ENCODE measurements at places on chromosomes 7 and 10. TPM values are rescaled to one million over a fixed set of nuclear protein-coding genes. Genes with fewer than 3 reads are reported as not detected.

DNA sequence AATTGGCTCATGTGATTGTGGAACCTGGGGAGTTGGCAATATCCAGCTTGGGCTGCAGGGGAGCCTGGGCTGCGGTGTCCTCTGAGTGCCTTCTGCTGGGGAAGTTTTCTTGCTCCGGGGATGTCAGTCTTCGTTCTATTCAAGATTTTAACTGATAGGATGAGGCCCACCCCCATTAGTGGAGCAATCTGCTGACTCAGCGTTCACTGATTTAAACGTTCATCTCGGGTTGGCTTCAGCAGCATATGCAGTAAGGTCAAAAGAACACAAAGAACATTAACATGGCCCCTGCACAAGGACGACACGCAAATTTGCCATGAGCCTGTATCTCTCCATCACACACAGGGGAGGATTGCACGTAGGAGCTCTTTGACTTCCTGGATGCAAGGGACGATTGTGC, 360.6 kb upstream of the ADARB2 start:
- H3K27ac ChIP-seq = no peak overlapping the region
- H3K4me1 ChIP-seq = no peaks in the 10 kb centered on the region
- H3K27me3 ChIP-seq = no peaks in the 10 kb centered on the region
- no peak for DNase-seq
- H3K36me3 ChIP-seq = peaks cover 3% of the 10 kb centered on the region

DNA sequence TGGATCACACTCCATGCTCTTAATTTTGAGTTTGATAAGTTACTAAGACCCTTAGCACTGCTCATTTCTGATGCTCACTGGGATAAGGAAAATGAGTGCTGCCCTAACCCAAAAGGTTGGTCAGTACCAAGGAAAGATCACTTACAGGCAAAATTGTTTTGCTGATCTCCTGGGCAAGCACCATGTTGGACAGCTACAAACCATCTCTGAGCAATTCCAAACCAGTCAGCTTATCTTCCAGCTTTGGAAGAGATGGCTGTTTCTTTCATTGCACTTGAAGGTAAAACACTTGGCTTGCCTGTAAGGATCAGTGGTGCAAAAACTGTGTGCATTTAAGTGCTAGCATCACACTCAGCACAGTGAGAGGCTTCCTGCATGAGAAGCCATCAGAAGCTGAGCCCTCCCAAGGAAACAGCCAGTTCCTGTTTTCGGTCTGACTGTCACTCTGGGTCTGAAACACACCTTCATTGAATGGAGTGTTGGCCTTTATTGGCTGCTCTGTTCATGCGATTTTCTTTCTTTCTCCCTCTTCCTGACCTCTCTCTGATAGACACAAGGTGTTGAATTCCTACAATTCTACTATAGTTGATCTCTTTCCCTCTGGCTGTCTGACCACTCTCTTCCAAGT, 126.4 kb upstream of the GHITM start:
- DNase-seq = no peak
- no peak overlapping the region for H3K27ac ChIP-seq
- H3K4me3 ChIP-seq = no peak overlapping the region
- no peaks in the 10 kb centered on the region for H3K27me3 ChIP-seq

DNA sequence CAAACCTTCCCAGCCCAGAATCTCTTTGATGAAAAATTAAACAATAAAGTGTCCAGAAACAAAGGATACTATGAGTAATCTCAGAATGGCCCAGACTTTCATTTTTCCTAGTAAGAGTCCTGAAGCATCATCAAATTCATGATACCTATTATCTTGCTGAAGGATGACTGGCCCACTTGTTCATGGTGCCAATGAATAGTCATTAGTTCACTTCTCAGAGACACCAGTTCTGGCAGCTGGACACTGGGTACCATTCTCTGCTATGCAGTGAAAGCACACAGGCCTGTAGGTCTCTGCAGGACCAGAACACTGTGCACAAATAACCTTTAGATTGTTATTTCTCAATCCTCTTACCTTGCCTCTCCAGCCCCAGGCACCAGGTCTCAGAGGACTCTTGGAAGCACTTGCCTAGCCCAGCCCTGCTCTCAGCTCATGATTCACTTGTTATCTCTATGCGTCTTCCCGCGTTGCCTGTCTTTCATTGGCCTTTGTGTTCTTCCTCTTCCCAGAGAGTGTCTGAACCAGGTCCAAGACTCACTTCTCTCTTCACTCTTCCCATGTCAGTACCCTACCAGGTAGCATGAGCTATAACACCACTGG, 98.1 kb upstream of the AGBL3 start:
- no peaks in the 10 kb centered on the region for H3K27me3 ChIP-seq
- peaks cover 10% of the 10 kb centered on the region for H3K4me1 ChIP-seq
- H3K36me3 ChIP-seq = no peaks in the 10 kb centered on the region
- no peak overlapping the region for H3K4me3 ChIP-seq
- H3K27ac ChIP-seq = no peak overlapping the region
- DNase-seq = no peak

- DNase-seq = no peak
- H3K4me3 ChIP-seq = no peak overlapping the region
- no peaks in the 10 kb centered on the region for H3K36me3 ChIP-seq
- H3K27me3 ChIP-seq = no peaks in the 10 kb centered on the region
- no peaks in the 10 kb centered on the region for H3K4me1 ChIP-seq
Observed at GRCh38 chr10:112246-112645, 23.0 kb upstream of the ZMYND11 start.

GRCh38 chr7:99105756-99106155, 38.2 kb downstream of the SMURF1 start:
- H3K27ac ChIP-seq = no peak overlapping the region
- peaks cover 3% of the 10 kb centered on the region for H3K4me1 ChIP-seq
- H3K27me3 ChIP-seq = no peaks in the 10 kb centered on the region
- no peak overlapping the region for H3K4me3 ChIP-seq

DNA sequence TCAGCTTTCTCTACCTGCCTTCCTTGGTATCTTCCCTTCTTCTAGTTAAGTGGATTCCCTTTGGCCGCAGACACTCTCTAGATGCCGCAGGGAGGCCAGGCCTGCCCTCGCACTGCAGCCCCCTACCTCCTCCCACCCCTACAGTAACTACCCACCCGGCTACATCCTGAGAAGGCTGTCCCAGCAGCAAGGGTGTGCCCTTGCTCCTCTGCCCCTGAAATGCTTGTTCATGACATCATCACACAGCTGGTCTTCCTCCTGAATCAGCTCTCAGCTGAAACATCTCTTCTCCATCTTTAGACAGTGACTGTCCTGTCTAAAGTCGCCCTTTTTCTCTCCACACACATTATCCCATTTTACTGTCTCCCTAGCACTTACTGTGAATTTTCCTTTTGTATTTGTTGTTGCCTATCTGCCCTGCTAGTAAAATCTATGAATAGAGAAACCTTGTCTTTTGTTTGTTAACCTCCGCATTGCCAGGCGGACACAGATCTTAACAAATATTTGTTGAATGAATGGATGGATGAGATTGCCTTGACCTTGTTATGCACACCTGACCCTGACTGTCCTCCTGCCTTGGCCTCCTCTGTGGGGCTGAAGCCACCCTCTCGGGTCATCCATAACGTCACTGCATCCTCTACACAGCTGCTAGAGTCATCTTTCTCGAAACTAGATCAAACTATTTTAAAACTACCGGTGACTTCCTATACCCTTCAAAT, 108.9 kb upstream of the GATA3 start:
- no peaks in the 10 kb centered on the region for H3K36me3 ChIP-seq
- peaks cover 3% of the 10 kb centered on the region for H3K4me1 ChIP-seq
- H3K27ac ChIP-seq = no peak overlapping the region
- no peaks in the 10 kb centered on the region for H3K27me3 ChIP-seq

DNA sequence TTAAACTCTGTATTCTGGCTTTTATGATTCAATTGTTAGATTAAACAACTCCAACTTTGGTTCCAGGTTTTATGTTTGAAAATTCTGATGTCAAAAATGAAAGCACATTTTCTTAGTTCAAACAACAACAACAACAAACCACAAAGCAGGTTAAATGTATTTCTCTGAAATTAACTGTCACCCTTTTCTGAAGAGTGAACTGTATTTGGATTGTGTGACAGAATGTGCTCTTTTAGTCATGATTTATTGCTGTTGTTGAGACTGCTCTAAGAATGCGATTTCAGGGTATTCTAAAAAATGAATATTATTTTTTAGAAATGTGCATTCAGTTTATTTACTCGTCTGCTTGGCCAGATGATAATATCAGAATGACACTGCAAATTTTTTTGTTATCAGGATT, 144.1 kb downstream of the GNAI1 start:
- no peaks in the 10 kb centered on the region for H3K36me3 ChIP-seq
- no peaks in the 10 kb centered on the region for H3K27me3 ChIP-seq
- H3K4me1 ChIP-seq = no peaks in the 10 kb centered on the region
- DNase-seq = no peak

DNA sequence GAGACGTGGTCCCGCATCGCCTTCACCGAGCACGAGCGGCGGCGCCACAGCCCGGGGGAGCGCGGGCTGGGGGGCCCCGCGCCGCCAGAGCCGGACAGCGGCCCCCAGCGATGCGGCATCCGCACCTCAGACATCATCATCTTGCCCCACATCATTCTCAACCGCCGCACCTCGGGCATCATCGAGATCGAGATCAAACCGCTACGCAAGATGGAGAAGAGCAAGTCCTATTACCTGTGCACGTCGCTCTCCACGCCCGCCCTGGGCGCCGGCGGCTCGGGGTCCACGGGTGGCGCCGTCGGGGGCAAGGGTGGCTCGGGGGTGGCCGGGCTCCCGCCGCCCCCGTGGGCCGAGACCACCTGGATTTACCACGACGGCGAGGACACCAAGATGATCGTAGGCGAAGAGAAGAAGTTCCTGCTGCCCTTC, 737 bp downstream of the CNNM2 start:
- H3K27me3 ChIP-seq = peaks cover 6% of the 10 kb centered on the region
- no peaks in the 10 kb centered on the region for H3K4me1 ChIP-seq
- 0 out of 3 replicates have a peak, but pooled peaks cover 4% of the 10 kb centered on the region for H3K36me3 ChIP-seq
- DNase-seq = no peak
- no peak overlapping the region for H3K27ac ChIP-seq

GRCh38 chr7:131012477-131013031, 278.5 kb upstream of the KLF14 start:
- H3K27ac ChIP-seq = no peak overlapping the region
- H3K4me3 ChIP-seq = no peak overlapping the region

DNA sequence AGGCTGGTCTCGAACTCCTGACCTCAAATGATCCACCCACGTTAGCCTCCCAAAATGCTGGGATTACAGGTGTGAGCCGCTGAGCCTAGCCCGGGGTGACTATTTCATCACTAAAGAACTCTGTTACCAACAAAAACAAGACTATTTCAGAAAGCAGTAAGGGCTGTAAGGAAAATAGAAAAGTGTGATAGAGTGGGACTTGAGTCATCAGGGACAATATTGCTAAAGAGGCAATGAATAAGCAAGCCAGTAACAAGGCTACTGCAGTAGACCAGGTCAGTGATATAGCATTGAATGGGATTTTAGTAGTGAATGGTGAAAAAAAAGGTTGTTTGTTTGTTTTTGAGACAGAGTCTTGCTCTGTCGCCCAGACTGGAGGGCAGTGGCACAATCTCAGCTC, 51.7 kb downstream of the SVOPL start:
- H3K36me3 ChIP-seq = no peaks in the 10 kb centered on the region
- DNase-seq = no peak
- H3K4me3 ChIP-seq = no peak overlapping the region
- no peaks in the 10 kb centered on the region for H3K4me1 ChIP-seq
- H3K27me3 ChIP-seq = no peaks in the 10 kb centered on the region
- no peak overlapping the region for H3K27ac ChIP-seq

DNA sequence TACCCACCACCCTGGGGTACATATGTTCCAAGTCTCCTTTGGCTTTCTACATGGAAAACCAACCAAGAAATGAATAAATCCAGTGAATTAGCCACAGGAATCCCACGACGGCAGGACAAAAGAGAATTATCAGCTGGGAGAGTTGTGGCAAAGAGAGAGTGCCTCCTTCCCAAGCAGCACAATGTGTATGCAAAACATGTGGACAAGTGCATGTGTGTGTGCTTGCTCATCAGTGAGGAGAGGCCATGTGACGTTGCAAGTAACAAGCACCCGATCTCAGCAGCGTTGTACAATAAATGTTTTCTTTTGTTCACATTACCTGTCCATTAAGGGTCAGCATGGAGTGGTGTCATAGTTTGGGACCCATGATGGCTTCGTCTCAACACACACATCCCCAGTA, 50.0 kb upstream of the EMX2 start:
- no peak for DNase-seq
- H3K36me3 ChIP-seq = no peaks in the 10 kb centered on the region
- H3K27me3 ChIP-seq = no peaks in the 10 kb centered on the region
- H3K4me1 ChIP-seq = no peaks in the 10 kb centered on the region

TUBB8 gene
- total RNA-seq = 0.57 TPM

ZNF736 gene
- total RNA-seq = not detected

PNLIPRP3 gene
- total RNA-seq = not detected

Measured in H9 (cell line).